Activated CD4-positive, alpha-beta T cell treated with anti-CD3 and anti-CD28 coated beads for 36 hours (primary cell): ENCODE measurements at places on chromosomes 5 and 9.

DNA sequence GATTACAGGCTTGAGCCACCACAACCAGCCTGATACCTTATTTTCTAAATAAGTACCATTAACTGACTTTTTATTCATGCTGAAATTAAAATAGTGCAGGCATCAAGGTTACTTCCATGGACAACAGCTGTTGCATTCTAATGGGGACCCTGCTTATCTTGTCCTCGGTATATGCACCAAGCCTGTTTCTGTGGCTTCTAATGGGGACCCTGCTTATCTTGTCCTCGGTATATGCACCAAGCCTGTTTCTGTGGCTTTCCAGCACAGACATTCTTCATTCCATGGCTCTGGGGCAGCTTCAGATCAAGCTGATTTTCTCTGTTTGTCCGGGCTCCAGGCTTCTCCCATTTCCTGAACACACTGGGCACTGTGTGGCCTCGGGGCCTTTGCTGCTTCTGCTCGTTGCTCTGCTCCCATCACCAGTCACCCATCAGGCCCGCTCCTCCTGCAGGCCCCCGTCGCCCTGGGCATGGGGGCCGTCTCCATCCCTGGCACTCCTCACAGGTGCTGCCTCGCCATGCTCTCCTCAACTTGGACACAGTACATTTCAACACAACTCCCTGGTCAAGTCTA is 30.7 kb downstream of the ZNF354A start:
- DNase-seq = no peak

GRCh38 chr9:104864675-104865104 is 63.3 kb downstream of the ABCA1 start:
- no peak for DNase-seq

DNA sequence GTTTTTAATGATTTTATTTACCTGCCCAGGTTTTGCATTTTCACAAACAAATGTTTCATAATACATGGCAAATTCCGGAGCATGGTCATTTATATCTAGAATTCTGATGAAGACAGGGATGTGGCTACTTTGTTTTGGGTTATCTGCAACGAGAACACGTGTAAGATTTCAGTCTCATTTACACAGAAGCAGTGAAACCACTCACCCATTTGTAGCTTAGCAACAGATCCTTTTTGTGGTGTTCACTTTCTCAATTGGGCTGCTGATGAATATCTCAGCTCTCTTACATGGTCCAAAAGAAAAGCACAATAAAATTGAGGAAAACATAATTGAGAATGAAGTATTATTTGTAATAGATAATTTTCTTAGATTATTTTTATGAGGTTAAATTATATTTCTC is 148.6 kb downstream of the CDH9 start:
- DNase-seq = no peak

- DNase-seq = no peak
These were observed 1.0 kb upstream of the CORO2A start for GRCh38 chr9:98193336-98193944.

- no peak for DNase-seq
These were observed 41.0 kb upstream of the PCSK1 start for GRCh38 chr5:96474073-96474472.

DNA sequence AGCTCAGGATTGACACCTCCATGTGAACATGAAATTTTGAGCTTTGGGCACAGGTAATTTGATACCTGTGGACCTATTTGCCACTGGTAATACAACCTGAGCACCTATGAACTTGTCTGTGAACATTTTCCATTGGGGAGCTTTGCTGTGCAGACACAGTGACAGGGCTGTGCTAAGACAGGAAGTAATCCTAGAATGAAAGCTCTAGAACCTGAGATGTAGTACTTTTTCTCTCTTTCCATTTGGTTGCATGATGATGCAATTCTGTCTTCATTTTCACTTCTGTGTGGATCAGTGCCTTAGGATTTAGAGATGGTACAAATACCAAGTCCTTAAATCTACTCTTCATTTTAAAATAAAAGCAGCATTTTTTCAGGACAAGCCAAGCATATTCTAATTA is 216.9 kb downstream of the NR3C1 start:
- DNase-seq = no peak

DNA sequence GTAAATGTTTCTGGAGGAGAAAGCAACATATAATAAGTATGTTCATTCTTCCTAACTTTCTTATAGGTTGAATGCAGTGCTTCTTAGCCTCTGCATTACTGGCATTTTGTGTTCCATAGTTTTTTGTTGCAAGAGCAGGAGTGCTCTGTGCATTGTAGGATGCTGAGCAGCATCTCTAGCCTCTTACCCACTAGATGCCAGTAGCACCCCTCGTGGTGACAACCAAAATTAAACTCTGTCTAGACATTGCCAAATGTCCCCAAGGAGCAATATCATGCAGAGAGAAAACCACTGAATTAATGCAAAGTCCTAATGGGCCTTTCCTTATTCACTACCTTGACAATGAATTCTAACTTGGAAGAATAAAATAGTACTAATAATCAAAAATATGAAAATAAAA is 147.0 kb downstream of the GLIS3 start:
- DNase-seq = no peak

DNA sequence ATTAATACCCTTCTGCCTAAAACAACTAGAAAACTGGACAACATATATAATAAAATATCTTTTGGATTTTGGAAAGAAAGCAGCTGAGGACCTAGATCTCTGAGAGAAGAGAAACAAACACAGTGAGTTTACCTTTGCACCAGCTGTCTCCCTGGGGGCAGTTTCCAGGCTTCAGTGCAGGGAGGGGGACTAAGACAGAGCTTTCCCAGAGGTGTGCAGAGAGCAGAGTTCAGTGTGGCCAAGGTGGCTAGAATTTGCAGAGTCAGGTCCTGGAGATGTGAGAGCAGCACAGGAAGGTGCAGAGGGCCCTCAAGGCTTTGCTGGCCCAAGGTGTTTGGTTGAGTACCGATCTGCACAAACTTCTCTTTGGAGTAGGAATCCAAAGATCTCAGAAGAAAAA is 26.3 kb upstream of the PTPDC1 start:
- DNase-seq = no peak

- no peak for DNase-seq
These were observed 122.6 kb downstream of the SEMA6A start for GRCh38 chr5:116451905-116452450.

- no peak for DNase-seq
These were observed 63.7 kb upstream of the CACNA1B start for GRCh38 chr9:137813651-137814415.

DNA sequence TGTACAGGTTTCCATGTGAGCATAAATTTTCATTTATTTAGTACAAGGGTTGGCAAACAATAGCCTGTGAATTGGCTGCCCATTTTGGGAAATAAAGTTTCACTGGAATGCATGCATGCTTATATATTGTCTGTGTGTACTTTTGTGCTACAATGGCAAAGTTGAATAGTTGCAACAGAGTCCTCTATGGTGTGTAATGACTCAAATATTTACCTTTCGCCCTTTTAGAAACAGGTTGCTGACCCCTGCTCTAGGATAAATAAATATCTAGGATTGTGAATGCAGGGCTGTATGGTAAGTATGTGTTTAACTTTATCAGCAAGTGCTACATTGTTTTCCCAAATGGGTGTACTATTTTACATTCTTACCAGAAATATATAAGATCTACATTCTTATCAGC is 47.2 kb downstream of the XRCC4 start:
- no peak for DNase-seq

- peak; percentile 80 for DNase-seq
These were observed 10.9 kb upstream of the LAMC3 start for GRCh38 chr9:130997925-130998596.

GRCh38 chr5:151126199-151126645 is 31.4 kb downstream of the ANXA6 start:
- peak; percentile 81 for DNase-seq

DNA sequence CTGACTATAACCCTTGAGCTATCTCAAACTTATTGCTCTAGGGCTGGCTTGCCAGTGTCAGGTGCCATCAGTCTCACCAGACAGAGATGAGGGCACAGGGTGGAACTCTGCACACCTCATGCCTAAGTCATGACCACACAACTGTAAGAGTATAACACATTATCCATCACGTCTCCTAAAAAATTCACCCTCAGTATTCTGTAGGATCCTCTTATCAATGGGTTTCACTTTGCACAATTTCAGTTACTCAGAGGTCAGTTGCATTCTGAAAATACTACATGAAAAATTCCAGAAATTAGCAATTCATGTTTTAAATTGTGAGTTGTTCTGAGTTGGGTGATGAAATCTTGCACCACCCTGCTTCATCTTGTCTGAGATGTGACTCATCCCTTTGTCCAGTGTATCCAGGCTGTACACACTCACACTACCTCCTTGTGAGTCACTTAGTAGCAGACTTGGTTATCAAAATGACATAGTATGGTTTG is 690.9 kb upstream of the CDH18 start:
- DNase-seq = no peak

GRCh38 chr5:180343110-180343830 is 9.9 kb downstream of the GFPT2 start:
- no peak for DNase-seq

DNA sequence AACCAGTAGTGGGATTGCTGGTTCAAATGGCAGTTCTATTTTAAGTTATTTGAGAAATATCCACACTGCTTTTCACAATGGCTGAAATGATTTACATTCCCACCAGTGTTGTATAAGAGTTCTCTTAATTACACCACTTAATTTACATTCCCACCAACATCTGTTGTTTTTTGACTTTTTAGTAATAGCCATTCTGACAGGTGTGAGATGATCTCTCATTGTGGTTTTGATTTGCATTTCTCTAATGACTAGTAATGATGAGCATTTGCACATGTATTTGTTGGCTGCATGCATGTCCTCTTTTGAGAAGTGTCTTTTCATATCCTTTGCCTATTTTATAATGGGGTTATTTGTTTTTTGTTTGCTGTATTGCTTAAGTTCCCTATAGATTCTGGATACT is 688.3 kb downstream of the PRR16 start:
- no peak for DNase-seq

DNA sequence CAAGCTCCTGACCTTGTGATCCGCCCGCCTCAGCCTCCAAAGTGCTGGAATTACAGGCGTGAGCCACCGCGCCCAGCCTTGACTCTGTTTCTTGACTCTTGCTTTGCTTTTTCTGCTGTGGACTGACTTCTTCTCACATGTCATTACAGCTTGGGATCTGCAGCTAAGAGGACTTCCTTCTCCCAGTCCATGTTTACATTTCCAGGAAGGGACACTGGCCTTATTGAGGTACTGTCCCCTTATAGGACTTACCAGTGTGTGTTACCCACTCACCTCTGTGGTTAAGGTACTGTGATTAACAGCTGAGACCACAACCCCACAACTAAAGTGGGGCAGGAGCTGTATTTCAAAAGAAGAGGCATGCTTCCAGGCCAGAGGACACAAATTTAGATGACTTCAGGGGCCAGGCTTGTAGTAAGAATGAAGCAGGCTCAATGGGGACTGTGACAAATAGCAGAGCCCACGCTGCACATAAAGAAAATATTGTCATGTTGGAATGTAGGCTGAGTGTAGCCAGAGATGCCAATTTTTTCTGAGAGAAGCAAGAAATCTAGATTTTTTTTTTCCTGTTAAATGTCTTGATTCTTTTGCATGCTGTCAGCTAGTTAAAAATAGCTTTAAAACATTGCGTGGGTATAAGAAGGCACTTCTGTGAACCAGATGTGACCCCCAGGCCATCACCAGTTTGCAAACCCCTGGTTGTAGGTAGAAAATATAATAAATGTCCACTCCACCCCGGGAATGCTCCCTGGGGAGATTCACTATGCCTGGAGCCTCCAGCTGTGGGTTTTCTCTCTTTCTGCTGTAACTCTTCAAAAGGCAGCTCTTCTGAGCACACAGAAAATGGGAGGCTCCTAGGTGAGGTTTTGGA is 75.0 kb downstream of the PTPDC1 start:
- no peak for DNase-seq

DNA sequence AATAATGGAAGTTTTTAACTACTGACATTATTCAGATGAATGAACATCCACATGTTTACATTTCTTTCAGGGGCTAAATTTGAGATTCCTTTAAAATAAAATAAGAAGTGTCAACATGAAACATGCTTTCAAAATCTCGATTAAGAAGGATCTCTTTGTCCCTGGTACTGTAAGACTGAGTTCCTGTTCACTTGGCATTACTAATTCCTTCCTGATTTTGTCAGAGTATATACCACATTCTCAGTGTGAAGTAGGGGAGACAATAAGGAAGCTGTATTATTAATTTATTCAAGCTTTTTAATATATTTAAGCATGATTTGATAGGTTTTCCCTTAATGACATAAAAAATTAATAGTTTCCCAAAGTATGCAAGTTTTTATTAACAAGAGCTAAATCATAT is 81.5 kb upstream of the GRHPR start:
- DNase-seq = no peak

DNA sequence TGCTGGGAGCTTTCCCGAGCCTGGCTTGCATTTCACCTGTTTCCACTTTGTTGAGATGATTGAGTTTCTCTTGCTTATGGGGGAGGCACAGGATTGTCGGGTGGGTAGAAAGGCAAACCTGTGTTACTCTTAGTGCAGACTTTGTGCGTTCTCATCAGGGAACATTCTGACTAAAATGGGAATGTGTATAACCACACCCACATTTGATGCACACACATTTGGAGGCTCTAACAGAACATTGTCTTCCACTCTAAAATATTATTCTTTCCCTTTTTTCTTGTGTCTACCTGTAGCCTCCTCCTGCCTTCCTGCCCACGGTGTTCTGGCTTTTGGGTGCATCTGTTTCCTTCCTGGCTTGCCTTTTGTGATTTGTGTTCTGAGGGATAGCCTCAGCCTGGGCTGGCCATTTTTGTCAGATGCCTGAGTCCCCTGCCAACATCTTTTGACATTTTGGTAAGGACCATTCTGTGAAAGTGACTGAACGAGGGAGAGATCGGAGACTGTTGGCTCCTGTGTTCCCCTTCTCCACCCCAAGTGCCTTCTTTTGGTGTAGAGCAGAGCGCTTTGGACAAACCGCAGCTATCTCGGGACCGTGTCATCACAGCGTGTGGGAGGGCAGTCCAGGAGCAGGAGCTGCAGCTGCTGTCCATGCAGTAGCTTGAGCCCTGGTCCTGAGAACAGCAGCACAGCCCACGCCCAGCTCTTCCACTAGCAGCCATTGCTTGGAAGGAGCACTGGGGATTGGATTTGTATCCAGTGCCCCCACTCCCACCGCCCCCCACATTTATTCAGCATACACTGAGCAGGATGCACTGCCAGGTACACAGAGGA is 101.4 kb downstream of the ARHGAP26 start:
- DNase-seq = no peak

DNA sequence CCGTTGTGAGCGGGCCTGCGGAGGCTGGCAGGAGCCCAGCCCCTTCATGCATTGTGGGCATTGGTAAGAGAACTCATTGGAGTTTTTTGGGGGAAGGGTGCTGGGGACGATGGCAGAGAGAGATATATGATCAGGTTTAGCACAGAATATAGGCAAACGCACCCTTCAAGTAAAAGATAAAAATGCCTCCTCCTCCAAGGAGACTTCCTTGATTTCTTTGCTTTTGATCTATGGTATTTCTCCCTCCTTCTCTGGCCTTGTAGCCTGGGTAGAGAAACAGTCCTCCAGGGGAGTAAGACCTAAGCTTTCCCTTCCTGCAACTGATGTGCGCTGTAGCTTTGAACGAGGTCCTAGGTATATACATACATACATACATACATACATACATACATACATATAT is 960 bp upstream of the PPARGC1B start:
- DNase-seq = no peak
